Activated gamma-delta T cell treated with Interleukin-2 at 50 U/mL for 16 hours (primary cell): ENCODE measurements at places on chromosomes 1 and 21.

DNA sequence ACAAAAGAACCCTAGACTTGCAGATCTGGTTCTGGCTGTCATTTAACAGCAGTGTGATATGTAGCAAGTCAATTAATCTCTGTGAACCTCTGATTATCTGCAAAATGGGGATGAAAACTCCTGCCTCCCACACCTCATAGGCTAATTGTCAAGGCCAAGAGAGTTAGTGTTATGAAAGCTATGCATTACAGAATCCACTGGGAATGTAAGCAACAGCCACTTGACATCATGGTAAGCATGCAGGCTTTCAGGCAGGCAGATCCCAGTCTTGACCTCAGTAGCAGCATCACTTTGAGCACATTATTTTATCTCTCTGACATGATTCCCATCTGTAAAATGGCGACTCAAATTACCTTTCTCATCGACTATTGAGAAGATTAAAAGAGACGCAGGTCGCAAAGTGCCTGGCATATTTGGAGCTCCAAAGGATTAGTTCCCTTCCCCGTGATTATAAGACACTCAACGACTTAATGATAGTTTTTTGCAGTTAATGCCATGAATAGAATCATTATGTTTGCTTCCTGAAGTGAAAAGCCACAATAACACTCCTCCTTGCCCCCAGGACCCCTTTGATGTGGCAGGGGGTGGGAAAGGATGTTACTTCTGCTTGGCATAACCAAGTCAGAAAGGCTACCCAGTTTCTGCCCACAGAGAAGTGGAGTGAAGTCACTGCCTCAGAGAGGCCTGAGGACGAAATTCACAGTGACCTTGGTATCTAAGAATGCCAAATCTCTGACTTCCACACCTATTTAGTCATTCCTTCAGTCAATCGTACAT, 273.0 kb upstream of the NFIA start:
- DNase-seq: no peak

DNA sequence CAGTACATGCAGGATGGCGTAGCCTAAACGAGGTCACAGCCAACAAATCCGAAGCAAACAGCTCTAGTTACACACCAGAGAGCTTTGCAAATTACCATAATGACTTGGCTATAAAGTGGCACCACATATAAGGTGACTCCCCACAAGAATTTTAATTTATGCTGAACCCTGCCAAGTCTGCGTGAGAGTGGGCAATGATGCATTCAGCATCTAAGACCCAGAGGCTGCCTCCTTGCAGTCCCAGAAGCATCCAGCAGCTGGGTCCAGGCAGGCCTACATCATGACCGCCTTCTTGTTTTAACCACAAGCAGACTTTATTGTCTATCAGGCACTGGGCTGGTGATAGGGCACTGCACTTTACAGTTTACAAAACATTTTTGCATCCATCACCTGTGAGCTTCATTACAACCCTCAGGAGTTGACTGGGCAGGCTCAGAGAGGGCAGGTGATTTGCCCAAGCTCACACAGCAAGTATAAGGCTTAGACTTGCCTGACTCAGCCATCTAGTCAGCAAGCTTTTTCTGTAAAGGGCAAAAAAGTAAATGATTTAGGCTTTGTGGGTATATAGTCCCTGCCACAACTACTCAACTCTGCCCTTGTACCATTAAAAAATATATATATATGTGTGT, 134.6 kb downstream of the GLIS1 start:
- DNase-seq: no peak

- no peak for DNase-seq
Observed at GRCh38 chr1:217562229-217562878, 68.5 kb downstream of the GPATCH2 start.

GRCh38 chr21:35614396-35614921, 445.9 kb downstream of the SETD4 start:
- no peak for DNase-seq

- no peak for DNase-seq
Observed at GRCh38 chr1:68103011-68103545, 52.7 kb upstream of the DIRAS3 start.

GRCh38 chr1:12014141-12014991, 4.9 kb upstream of the MIIP start:
- no peak for DNase-seq

- DNase-seq: no peak
Observed at GRCh38 chr1:223885614-223886013, 39.9 kb upstream of the TP53BP2 start.

- DNase-seq: no peak
Observed at GRCh38 chr1:180248731-180249681, 18.9 kb downstream of the LHX4 start.

- no peak for DNase-seq
Observed at GRCh38 chr1:4699376-4700301, 45.2 kb downstream of the AJAP1 start.

DNA sequence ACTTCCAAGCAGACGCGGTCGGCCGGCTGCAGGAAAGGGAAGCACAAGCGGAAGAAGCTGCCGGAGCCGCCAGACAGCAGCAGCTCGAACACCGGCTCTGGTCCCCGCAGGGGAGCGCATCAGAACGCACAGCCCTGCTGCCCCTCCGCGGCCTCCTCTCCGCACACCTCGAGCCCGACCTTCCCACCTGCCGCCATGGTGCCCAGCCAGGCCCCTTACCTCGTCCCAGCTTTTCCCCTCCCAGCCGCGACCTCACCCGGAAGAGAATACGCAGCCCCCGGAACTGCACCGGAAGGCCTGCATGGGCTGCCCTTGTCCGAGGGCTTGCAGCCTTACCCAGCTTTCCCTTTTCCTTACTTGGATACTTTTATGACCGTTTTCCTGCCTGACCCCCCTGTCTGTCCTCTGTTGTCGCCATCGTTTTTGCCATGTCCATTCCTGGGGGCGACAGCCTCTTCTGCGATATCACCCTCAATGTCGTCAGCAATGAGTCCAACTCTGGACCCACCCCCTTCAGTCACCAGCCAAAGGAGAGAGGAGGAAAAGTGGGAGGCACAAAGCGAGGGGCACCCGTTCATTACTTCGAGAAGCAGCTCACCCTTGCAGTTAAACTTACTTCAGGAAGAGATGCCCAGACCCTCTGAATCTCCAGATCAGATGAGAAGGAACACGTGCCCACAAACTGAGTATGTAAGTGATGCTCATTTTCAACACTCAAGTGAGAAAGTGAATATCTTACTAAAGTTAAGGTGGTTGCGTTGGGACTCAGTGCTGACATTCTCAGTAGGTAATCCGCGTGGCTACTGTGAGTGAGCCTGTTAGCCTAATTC, 25.5 kb downstream of the UTS2 start:
- peak; percentile 37 for DNase-seq

- DNase-seq: no peak
Observed at GRCh38 chr1:245074232-245074747, 80.5 kb upstream of the KIF26B start.

GRCh38 chr1:160282807-160283206, 2.1 kb downstream of the PEX19 start:
- DNase-seq: no peak

GRCh38 chr1:56915960-56916359, 49.9 kb downstream of the C8B start:
- no peak for DNase-seq

DNA sequence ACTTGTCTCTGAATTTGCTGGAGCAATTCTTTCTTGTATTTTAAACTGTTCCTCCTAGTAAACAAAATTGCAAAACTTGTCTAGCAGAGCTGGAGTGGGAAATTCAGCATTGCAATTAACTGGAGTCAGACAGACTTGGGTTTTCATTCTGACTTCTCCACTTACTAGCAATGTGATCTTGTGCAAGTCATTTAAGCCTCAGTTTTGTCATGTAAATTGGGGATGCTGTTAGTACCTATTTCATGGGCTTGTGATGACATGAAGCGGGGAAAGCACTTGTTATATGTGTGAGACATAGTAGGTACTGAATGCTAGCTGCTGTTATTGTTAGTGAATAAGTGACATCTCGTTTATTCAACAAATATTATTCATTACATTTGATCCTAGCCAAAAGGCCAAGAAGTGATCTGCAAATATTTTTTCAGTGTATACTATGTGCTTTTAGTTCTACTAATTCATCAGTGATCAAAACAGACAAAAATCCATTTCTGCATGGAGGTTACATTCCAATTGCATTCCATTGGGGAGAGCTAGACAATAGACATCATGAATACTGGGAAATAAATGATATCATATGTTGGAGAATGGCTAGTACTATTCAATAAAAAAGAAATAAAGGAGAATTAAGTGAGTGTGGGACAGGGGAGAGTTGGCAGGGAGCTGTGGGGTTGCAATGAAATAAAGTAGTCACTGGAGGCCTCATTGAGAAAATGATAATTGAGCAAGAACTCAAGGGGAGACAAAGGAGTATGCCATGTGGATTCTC, 47.1 kb downstream of the CACHD1 start:
- no peak for DNase-seq

GRCh38 chr1:12745992-12746323, at the start of gene CFAP107:
Gene CFAP107 (plus strand): TSS chr1:12746200. CDS start chr1:12746431, 231 bp downstream.
- no peak for DNase-seq

DNA sequence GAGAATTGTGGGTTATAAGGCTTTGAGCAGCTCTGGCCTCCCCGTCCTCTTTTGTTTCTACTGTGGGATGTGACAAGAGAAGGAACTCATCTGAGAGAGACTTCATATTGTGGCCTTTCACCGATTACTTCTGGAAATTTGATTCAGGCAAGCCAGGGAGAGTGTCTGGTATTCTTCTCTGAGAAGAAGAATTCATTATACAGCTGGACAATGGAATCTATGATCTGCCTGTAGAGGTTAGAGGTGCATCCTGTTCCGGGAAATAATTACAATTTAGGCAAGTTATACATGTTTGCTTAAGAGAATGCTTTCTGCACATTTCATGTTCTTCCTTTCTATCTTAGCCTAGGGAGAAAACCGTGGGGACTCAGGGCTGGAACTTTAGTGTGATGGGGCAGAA, 12.8 kb upstream of the RNU1-2 start:
- no peak for DNase-seq

- DNase-seq: no peak
Observed at GRCh38 chr1:21437341-21437640, 2.6 kb upstream of the NBPF3 start.

DNA sequence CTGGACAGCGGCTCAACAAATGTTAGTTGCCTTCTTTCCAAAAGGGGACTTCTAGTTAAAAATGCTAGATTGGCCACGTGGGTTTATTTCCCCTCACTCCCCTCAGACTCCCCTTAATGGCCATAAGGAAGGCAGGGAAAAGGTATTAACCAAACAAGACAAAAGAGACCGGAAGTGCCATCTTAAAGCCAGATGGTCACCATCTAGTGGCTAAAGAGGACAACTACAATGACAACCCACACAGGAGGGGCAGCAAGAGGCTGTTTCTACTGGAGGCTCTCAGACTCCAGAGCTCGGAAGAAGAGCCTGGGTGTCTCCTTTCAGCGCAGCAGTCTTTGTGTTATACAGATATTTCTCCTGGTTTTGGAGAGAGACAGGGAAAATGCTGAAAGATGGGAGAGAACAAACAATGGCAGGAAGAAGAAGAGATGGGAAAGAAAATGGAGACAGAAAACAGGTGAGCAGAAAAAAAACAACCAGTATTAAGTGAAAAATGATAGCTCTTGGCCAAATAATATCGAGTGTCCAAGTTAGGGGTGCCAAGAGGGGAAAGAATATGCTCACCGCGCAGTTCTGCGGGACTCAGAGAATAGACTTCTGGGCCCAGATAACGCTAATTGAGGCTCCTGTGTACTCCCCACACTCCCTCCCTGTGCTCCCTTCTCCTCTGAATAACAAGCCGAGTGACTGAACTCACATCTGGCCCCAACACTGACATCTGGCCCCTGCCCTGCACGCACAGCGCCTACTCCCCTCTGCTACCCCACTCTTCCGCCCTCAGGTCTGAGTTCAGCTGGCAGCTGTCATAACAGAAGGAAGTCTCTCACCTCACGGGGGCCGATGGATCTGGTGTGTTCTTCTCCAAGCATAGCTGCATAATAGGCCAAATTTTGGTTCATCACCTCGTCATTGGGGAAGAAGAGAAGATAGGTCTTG, 9.6 kb downstream of the P3H1 start:
- no peak for DNase-seq

GRCh38 chr1:229069176-229069575, 201.7 kb upstream of the RAB4A start:
- DNase-seq: no peak

DNA sequence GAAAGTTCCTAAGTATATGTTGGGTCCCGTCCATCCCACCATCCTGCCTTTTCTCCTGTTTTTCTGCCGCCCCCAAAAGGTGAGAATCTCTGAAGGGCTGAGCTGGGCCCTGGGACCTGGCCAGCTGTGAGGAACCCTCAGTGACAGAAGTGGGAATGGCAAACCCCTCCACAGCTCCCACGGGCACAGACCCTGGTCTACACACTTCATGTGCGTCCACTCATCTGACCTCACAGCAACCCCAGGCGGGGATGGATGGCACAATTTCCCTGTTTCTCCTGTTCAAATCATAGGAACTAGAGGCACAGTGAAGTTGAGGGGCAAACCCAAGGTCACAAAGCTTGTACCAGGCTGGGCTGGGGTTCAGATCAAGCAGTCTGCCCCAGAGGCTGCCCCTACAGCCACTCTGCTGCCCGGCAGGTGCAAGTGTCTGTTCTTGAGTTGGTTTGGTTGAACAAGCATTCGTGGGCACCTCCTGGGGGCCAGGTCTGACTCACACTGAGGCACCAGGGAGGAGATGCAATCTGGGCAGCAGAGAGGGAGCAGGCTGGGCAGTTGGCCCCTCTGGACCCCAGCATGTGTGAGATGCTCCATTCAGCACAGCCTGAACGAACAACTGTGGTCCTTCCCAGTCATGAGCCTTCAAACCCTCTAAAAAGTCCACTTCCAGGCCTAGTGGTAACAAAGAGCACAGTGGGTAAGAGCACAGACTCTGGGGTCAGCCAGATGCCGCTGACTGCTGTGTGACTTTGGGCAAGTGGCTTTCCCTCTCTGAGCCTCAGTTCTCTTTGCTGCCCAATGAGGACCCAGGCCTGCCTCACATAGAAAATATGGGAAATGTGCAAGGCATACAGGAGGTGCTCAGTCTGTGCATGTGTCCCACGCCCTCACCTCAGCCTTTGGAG, 4.0 kb downstream of the EDN2 start:
- no peak for DNase-seq

DNA sequence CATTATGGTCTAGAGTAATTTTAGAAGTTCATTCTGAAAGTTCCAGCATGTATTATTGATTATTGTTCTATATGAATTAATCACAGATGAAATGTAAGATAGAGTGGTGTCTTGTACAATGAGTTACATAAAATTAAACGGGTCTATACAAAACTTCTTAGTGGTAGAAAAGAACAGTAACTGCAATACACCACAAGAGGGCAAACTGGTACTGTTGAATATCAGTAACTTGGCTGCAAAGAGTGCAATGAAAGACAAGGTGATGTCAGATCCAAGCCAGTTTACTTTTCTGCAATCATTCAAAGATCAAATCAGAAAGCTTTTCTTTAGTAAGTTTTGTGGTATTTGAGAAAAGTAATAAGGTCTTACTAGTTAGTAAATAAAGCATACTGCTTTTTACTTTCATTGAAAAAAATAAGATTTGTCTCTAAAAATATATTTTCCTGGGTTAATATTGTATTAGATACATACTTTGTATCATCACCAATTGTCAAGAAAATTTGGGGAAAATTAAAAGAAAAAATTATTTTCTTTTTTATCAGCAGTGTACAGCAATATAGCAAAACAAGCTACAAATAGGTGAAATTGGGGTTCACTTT, 66.4 kb upstream of the BTG3 start:
- peak; percentile 7 for DNase-seq

GRCh38 chr21:25283720-25284119, 323.6 kb downstream of the MRPL39 start:
- DNase-seq: no peak
